ENCODE measurements at places on chromosomes 7 and 10. TPM values are rescaled to one million over a fixed set of nuclear protein-coding genes. Genes with fewer than 3 reads are reported as not detected.

The ZNF33A gene
- 43.4 TPM for total RNA-seq

The EXOC6 gene
- 12.1 TPM for total RNA-seq

The LHFPL3 gene
- total RNA-seq = not detected

The LBX1 gene
- not detected for total RNA-seq

The SPDYE8 gene
- not detected for total RNA-seq

The CXCL12 gene
- total RNA-seq = 13.5 TPM

The CPN1 gene
- 0.61 TPM for total RNA-seq

The PKD2L1 gene
- total RNA-seq = not detected

The SBDS gene
- total RNA-seq = 21.7 TPM

The RAMP3 gene
- total RNA-seq = not detected

The TMEM176A gene
- total RNA-seq = not detected

The HTR7 gene
- 0.70 TPM for total RNA-seq

The SRGN gene
- total RNA-seq = not detected

The ALKBH4 gene
- total RNA-seq = 16.2 TPM

The XRCC2 gene
- 5.1 TPM for total RNA-seq

The NKX1-2 gene
- total RNA-seq = 2.3 TPM

The DNAH11 gene
- 0.99 TPM for total RNA-seq
